Stimulated activated CD4-positive, alpha-beta T cell treated with anti-CD3 and anti-CD28 coated beads, TNF-alpha, amount 100 ng/mL, for 1 hour (primary cell): ENCODE measurements at places on chromosomes 12 and 14.

DNA sequence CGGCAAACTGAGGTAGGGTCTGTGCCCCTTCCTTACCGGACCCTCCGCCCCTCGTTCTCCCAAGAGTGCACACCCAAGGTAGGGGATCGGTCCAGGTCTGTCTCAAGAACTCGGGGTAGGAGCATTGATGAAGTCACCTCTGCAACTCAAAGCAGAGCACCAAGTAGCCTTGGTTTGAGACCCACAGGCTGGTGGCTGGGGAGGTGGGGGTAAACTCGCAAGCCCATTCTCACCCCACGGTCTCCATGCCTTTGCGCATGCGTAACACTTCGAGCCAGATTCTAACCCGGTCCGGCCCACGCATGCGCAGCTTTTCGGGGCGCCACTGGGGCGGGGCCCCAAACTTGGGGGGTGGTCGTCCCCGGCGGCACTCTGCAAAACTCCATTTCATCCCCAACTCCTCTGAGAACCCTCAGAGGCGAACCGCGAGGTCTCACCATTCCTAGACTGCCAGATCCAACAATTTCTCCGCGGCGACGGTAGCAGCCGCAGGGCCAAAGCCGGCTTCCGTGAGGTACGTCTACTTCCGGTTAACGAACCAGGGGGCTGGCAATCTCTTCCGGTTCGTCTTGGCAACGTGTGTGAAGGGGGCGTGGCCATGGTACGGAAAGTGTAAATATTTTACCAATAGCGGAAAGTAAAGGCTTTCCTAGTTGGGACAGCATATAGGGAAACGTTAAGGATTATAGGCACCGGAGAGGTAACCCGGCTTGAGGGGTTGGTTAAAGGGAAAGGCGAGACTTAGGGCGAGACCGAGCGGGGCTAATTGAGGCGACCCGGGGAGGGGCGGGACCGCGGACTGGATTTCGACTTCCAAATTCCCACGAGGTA lies at the start of gene MCRS1:
MCRS1 (minus strand) TSS at position 532 of the 831 bp plus-strand sequence. CDS start 1,411 bp downstream, outside the sequence.
- peak; percentile 78 for DNase-seq

GRCh38 chr12:122082621-122083356 lies 4.2 kb downstream of the MLXIP start:
- DNase-seq: no peak

DNA sequence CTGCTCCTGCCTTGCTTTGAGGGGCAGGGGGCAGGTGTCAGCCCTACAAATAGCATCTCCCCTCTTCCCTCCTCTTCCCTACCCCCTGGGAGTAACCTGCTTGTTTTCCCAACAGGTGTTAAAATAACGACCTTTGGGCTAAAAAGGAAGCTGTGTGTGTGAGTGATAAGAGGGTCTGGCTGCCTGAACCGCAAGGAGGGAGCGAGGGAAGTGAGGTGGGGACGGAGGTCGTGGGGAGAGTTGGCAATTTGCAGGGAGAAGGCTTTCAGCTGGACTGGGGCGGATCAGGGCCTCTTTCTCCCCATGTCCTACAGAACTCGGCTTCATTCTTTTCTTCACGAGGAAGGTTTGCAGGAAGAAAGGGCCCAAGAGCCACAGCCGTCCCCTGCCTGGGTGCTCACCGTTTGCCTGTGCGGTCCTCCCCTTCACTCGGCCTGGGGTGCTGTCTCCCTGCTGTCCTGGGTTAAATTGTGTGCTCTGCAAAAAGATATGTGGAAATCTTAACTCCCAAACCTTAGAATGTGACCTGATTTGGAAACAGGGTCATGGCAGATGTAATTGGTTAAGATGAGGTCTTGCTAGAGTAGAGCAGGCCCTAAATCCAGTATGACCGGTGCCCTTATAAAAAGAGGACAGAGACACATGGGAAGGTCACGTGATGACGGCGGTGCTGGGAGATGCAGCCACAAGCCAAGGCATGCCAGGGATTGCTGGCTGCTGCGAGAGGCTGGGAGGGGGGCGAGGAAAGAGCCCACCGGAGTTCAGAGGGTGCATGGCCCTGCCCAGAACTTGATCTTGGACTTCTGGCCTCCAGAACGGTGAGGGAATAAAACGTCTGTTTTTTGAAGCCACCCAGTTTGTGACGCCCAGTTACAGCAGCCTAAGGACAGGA lies 38.7 kb upstream of the NCOR2 start:
- no peak for DNase-seq

DNA sequence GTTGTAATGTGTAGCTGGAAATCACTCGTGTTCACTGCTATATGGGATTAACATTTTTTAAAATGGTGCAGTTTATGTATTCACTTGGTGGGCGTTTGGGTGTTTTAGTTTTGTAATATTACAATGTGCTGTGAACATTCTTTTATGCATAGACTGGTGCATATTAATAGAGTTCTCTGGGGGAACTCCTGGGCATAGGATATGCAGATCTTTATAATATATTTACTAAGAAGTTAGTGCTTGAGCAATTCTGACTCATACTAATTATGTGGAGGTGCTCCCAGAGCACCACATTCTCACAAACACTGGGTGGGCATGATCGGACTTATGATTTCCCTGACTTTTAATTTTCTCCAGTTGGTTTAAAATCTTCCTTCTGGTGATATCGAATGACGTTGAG lies 342.3 kb downstream of the PDZRN4 start:
- no peak for DNase-seq

DNA sequence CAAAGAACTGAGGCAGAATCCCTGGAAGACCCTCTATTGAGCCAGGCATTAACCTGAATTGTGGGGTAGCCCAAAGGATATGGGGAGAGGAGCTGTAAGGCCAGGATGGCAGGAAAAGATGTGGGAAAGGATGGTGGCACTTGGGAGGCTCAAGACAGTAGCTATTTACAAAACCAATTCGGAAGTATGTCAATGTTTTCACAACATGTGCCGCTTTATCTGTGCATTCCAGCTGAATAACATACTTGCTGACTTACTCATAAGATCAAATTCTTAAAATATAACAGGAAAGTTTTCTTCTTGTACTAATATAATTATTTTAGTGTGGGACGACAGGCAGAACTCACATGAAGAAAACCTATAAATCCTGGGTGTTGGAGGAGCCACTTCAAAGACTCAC lies 10.6 kb downstream of the BBS10 start:
- DNase-seq: no peak

DNA sequence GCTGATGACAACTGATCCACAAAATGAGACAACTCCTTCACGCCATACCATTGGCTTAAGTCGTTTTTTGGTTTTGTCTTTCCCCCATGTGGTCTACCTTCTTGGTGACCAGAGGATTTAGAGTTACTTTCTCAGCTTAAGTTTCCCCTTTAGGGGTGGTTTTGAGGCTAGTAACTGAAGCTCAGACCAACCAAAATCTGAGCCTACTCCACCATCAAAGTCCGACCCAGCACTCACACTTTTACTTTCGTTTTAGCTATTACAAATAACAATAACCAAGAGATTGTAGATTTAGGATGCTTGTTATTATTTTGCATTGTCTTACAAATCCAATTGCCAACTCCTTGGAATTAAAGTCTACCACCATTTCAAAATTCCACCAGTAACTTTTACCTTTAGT lies 130.6 kb upstream of the MDM1 start:
- no peak for DNase-seq

- no peak for DNase-seq
Observed at GRCh38 chr12:20593611-20594010, 101.5 kb upstream of the SLCO1C1 start.

GRCh38 chr12:132597333-132598316 lies 12.8 kb downstream of the LRCOL1 start:
- no peak for DNase-seq
